ENCODE measurements at places on chromosomes 3 and 15. TPM values are rescaled to one million over a fixed set of nuclear protein-coding genes. Genes with fewer than 3 reads are reported as not detected.

RHOV gene
- not detected for polyA plus RNA-seq

CCDC80 gene
- polyA plus RNA-seq: 0.02 TPM

PRTG gene
- not detected for polyA plus RNA-seq

C3orf85 gene
- polyA plus RNA-seq: not detected

SLC9C1 gene
- not detected for polyA plus RNA-seq

ZPLD1 gene
- not detected for polyA plus RNA-seq

COL7A1 gene
- polyA plus RNA-seq: not detected

SNTN gene
- not detected for polyA plus RNA-seq

RARRES1 gene
- polyA plus RNA-seq: not detected

ALG1L2 gene
- not detected for polyA plus RNA-seq

FAM240A gene
- not detected for polyA plus RNA-seq

GRIP2 gene
- polyA plus RNA-seq: not detected

SNX22 gene
- polyA plus RNA-seq: 0.95 TPM

CCRL2 gene
- polyA plus RNA-seq: 0.39 TPM

LDHAL6B gene
- not detected for polyA plus RNA-seq

FHIT gene
- polyA plus RNA-seq: 18.1 TPM

PP2D1 gene
- polyA plus RNA-seq: 0.40 TPM

MRPS11 gene
- polyA plus RNA-seq: 63.1 TPM

P2RY14 gene
- 1.2 TPM for polyA plus RNA-seq

NPAP1 gene
- polyA plus RNA-seq: not detected

BLM gene
- 1.2 TPM for polyA plus RNA-seq

KIF9 gene
- polyA plus RNA-seq: 4.4 TPM

HGD gene
- not detected for polyA plus RNA-seq

SPATA12 gene
- polyA plus RNA-seq: not detected

VGLL3 gene
- not detected for polyA plus RNA-seq

CLCN2 gene
- polyA plus RNA-seq: 0.29 TPM

KLHL40 gene
- not detected for polyA plus RNA-seq

GPR62 gene
- polyA plus RNA-seq: not detected

GOLGA6A gene
- not detected for polyA plus RNA-seq

Data from CD4-positive, alpha-beta memory T cell (primary cell).